ENCODE measurements at places on chromosomes 7 and 10. TPM values are rescaled to one million over a fixed set of nuclear protein-coding genes. Genes with fewer than 3 reads are reported as not detected.

DNA sequence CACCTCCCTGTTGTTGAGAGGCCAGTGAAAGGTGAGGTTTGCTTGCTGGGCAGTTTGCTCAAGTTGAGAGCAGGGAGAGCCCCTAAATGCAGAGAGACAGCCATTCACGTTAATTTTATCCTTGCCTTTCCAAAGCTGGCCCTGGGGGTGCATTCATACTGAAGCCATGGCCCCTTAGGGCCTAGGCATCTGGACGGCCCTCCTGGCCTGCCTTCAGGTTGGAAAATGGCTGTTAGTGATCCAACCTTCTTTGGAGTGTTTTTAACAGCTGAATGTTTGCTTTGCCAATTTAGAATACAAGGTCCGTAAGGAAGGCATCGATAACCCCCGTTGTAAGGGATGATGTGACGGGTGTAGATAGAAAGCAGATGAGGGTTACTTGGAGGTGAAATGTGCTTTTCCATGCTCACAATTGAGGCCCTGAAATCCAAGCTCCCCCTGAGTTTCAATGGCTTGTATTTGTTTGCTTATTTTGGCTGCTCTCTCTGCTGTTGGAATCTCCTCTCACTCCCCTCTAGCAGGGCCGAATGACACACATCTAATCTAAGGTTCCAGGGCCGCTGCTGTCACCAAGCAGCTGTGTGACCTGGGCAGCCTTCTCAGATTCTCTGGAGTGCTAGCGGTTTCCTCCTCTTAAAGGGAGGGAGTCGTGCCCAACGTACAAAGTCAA, 171.6 kb upstream of the MKI67 start:
- no peak overlapping the region for H3K27ac ChIP-seq
- H3K4me3 ChIP-seq, result no peak overlapping the region
- H3K36me3 ChIP-seq, result no peaks in the 10 kb centered on the region
- no peaks in the 10 kb centered on the region for H3K4me1 ChIP-seq
- DNase-seq, result no peak

CCDC172 gene
- not detected for total RNA-seq

DNA sequence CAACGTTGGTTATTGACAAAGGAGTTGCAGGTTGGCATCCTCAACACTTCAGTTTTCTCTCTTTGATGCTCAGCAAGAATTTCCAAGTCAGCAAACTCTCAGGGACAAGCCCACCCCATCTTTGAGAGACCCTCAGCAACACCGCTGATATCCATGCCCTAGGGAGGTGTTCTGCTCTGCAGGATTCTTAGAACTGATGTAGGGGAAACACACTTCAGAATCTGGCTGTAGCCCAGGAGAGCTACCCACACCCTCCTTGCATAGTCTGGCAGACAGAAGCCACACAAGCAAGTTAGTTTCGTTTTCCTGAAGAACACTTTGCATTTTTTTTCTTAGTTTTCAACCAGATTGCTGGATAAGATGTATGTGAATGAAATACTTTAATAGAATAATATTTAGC, 822 bp downstream of the SAMD9L start:
- H3K27me3 ChIP-seq, result no peaks in the 10 kb centered on the region
- H3K4me3 ChIP-seq, result peak overlapping the region; percentile 46
- H3K27ac ChIP-seq, result peak overlapping the region; percentile 6
- peaks cover 1% of the 10 kb centered on the region for H3K36me3 ChIP-seq
- peaks cover 7% of the 10 kb centered on the region for H3K4me1 ChIP-seq

SCRN1 gene
- 124 TPM for total RNA-seq

DNA sequence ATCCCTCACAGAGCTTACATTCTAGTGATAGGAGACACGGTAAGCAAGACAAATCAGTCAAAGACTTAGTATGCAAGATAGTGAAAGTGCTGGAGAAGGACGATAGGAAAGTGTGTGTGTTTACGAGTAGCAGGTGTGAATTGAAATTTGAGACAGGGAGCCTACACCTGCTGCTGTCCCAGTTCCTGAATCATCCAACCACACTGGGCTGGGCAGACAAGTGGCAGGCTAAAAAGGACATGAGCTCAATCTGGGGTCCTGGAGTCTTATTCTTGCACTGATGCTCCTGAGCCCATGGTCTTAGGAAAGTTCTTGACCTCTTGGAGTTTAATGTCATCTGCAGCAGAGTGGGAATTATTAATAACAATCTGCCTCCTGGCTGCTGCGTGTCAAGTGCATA, 16.2 kb downstream of the RBP3 start:
- no peaks in the 10 kb centered on the region for H3K4me1 ChIP-seq
- H3K27me3 ChIP-seq, result peaks cover 34% of the 10 kb centered on the region
- no peak overlapping the region for H3K27ac ChIP-seq

All from IMR-90 (cell line).